Mesendoderm (in vitro differentiated cells): ENCODE measurements at places on chromosomes 16 and 17.

DNA sequence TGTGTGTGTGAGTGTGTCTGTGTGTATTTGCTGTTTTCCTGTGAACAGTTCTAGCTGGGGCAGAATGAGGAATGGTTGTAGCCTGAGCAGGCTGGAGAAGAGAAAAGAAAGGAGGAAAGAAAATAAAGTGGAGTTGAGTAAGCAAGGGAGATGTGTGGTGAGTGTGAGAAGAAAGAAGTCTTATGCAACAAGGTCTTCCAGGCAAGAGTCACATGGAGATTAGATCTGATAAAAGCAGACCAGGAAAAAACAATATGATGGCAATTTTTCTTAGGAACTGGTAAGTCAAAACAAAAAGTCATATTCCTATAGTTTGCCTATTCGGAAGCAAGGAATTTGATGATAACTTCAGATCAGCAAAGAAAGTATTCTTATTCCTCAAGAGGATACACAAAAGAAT is 125.0 kb downstream of the HS3ST3A1 start:
- DNase-seq: peak; percentile 15

GRCh38 chr16:65861131-65861731 is 505.3 kb upstream of the CDH5 start:
- DNase-seq: no peak

DNA sequence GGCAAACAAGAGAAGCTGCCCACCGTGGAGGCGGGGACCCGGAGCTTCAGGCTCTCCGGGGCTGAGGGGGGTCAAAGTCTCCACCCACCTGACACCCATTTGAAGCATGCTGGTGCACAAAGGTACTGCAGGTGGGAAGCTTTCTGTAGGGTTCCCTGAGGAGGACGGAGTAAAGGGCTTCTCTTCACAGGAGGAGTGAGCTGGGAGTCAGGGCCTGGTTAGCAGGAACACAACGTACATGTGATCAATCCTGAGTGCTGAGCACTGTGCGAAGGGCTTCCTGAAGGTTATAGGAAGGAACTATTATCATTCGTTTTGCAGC is 252.9 kb upstream of the RPL38 start:
- peak; percentile 28 for DNase-seq

- peak; percentile 79 for DNase-seq
Observed at GRCh38 chr16:51153577-51154031, 2.5 kb upstream of the SALL1 start.

GRCh38 chr16:48378836-48379235 is 6.4 kb downstream of the SIAH1 start:
- DNase-seq: no peak

- DNase-seq: no peak
Observed at GRCh38 chr17:14940938-14941265, 324.2 kb downstream of the PMP22 start.

DNA sequence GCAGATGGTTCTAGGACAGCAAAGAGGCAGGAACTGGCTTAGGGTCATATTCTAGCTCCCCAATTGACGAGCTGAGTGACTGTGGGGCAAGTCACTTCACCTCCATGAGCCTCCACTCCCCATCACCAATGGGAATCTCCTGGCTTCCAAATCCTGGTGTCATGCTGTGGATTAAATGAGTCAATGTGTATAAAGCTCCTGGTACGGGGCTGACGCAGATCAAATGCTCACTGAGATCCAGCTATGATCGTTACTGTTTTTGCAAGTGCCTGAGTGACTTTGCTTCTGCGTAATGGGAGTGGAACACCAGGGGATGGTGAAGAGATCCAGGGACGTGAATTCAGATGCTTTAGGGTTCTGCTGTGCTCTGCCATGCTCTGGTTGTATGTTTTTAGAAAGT is 2.4 kb downstream of the SEC14L5 start:
- no peak for DNase-seq

DNA sequence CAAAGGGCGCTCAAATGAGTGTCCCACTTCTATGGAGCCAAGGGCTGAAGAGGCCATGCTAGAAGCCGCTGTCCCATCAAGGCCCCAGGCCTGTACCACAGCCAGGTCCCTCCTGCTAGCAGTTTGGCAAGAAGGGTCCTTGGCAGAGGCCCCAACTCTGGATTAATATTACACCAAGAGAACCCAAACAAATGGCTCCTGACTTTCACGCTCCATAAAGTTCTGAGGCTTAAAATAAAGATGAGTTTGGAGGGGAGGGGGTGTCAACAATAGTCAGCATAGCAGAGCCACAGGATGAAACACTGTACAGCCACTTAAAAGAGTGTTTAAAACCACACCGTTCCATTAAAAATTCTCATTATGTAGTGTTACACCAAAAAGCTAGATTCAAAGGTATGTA is 30.5 kb downstream of the CUEDC1 start:
- no peak for DNase-seq

- DNase-seq: no peak
Observed at GRCh38 chr17:50953518-50953830, 87.3 kb upstream of the TOB1 start.

- no peak for DNase-seq
Observed at GRCh38 chr16:81442220-81442915, 2.2 kb upstream of the CMIP start.

DNA sequence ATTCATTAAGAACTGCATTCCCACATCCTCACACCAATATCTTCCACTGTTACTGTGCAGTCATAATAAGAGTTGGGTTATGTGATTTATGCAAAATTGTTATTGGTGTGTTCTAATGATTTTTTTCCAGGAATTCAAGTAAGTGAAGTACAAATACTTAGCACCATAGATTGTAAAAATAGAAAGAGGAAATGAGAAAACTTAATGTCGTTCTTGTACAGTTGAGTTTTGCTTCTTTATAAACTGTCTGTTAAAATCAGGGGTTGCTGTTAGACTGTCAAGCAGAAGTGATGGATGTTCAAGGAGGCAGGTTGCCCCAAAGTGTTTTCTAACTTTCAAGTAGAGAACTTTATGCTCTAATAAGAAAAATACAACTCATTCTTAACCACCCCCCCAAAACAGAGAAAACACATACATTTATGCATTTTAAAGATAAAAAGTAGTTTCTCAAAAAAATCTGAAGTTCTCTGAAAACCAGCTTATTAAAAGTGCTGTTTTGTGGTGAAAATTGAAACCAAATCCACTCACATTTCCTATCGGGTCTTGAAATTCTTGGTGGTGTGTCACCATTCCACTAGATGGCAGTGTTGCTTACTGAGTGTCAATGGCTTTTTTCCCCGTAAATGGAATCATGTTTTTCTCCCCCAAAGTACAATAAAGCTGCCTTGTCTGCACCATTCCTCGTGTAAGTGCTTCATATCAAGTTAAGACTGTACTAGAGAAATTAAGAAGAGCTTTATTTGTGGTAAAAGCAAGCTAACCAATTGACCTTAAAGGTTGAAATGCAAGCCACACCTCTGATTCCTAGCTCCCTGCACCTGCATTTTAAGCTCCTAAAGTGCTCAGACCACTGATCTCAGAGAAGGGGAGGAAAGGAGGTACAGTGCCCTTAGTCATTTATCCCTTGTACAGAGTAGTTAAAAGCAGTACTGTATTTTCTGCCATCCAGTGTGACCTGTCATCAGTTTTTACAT is 4.7 kb upstream of the IGSF6 start:
- DNase-seq: peak; percentile 57

DNA sequence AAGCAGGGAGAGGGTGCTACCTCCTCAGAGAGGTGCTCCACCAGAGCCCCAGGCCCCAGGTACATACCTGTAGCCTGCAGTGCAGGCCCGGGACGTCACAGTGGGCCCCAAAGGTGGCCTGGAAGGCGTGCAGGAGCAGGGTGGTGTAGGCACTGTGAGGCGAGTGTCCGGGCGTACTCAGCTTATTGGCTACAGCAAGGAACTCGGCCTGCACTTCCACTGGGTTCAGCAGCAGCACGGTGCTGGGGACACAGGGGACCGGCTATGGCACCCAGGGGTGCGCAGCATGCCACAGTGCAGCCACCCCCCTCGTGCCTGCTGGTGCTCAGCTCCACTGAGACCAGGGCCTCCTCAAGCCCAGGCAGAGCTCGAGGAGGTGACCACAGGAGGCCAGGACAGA is 23.2 kb upstream of the PIK3R6 start:
- no peak for DNase-seq

GRCh38 chr16:48434653-48435317 is 49.6 kb upstream of the SIAH1 start:
- no peak for DNase-seq

- no peak for DNase-seq
Observed at GRCh38 chr17:11701911-11702310, 103.6 kb downstream of the DNAH9 start.

GRCh38 chr16:85485379-85485778 is 127.7 kb upstream of the GSE1 start:
- DNase-seq: no peak

GRCh38 chr17:14047591-14047990 is 21.7 kb upstream of the COX10 start:
- DNase-seq: no peak

GRCh38 chr16:58039829-58040495 is 14.4 kb downstream of the MMP15 start:
- no peak for DNase-seq

GRCh38 chr16:63188086-63188771 is 1152.0 kb upstream of the CDH8 start:
- DNase-seq: no peak

DNA sequence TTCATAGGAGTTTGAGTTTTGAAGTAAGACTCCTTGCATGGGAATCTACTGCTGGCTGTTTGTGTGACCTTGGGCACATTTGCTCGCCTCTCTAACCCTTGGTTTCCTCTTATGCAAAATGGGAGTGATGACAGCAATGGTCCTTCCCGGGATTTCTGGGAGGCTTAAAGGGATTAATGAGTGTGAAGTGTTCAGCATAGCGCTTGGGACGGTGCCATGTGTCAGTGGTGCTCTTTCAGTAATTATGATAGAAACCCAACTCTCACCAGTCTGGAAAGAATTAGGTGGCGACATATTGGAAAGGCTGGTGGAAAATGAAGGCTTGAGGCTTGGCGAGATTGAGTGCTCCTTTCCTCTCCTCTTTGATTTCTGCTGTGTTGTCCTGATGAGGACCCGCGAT is 429.2 kb upstream of the EEF2KMT start:
- no peak for DNase-seq

- no peak for DNase-seq
Observed at GRCh38 chr17:73911726-73912372, 267.6 kb upstream of the SDK2 start.

GRCh38 chr16:12680531-12680930 is 123.2 kb downstream of the CPPED1 start:
- peak; percentile 3 for DNase-seq

DNA sequence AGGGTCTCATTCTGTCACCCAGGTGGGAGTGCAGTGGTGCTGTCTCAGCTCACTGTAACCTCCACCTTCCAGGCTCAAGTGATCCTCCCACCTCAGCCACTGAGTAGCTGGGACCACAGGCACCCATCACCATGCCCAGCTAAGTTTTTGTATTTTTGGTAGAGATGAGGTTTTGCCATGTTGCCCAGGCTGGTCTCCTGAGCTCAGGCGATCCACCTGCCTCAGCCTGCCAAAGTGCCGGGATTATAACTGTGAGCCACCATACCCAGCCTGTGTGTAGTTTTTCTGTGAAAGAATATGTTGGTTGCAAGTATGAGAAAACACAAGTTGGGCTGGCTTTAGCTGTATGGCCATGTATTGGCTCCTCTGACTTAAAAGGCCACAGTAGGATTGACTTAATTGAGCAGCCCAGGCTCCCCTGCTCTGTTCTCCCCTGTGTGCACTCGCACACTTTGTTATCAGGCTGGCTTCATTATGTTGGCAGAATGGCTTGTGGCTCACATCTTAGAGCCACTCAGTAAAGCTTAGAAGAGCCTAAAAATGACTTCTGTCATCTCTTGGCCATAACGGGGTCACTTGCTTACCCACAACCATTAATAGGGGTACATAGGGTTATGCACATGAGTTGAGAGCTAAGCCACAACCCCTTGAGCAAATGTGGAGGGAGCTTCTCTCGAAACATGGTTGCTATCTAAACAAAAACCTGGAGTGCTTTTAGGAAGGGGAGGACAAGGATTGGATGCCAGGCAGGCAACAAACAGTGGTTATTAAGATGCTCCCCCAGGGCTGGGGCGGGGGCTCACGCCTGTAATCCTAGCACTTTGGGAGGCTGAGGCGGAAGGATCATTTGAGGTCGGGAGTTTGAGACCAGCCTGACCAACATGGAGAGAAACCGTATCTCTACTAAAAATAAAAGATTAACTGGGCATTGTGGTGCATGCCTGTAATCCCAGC is 6.1 kb downstream of the HAPSTR1 start:
- no peak for DNase-seq

DNA sequence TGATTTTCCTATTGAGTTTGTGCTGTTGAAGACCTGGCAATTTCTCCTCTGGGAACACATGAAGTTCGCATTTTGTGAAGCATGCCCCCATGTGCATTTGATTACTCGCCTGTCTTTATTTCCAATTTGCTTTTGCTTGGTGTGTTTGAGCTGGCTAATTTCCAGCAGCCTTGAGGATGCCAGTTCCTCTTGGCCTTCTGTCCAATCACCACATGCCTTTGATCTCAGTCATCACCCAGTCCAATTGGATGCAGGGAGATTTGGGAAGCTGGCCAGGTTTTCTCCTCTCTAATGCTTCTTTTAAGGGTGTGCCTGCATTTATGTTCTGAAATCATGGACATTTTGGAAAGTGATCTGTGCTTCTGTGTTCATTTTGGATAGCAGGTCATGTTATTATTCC is 3.8 kb upstream of the TMEM100 start:
- DNase-seq: no peak

DNA sequence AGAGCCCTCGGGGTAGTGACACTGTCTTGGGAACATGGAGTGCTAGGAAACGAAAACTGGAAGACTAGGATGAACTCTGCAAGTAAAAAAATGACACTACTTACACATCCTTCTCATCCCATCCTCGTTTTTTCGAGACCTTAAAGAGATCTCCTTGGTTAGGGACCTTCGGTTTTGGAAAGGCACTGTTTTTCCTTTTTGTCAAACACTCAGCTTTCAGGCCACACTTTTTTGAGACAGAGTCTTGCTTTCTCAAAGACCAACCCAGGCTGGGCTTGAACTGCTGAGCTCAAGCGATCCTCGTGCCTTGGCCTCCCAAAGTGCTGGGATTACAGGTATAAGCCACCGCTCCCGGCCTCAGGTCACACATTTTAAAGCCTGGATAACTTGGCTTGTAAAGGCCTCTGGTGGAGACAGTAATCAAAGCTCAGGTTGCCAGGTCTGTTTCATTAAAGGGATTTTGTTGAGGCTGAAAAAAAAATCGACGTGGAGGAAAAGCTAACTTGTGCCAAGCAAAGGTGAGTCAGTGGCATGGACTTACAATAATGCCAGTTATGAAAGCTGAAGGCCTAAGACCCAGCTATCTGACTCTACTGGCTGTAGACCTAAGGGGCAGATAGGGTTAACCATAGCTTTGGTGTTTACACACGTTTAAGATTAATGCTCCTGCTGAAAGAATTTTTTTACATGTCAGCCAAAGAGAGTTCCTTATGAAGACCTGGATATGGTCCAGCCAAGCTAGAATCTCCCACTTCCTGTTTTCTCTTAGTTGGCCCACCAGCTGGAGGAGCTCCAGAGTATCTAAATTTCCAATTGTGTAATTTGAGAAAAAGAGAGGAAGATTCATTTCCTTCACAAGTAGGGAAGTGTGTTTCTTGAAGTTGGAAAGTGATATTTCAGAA is 823 bp downstream of the NBR1 start:
- peak; percentile 47 for DNase-seq
